ENCODE measurements at places on chromosomes 11 and 22.

DNA sequence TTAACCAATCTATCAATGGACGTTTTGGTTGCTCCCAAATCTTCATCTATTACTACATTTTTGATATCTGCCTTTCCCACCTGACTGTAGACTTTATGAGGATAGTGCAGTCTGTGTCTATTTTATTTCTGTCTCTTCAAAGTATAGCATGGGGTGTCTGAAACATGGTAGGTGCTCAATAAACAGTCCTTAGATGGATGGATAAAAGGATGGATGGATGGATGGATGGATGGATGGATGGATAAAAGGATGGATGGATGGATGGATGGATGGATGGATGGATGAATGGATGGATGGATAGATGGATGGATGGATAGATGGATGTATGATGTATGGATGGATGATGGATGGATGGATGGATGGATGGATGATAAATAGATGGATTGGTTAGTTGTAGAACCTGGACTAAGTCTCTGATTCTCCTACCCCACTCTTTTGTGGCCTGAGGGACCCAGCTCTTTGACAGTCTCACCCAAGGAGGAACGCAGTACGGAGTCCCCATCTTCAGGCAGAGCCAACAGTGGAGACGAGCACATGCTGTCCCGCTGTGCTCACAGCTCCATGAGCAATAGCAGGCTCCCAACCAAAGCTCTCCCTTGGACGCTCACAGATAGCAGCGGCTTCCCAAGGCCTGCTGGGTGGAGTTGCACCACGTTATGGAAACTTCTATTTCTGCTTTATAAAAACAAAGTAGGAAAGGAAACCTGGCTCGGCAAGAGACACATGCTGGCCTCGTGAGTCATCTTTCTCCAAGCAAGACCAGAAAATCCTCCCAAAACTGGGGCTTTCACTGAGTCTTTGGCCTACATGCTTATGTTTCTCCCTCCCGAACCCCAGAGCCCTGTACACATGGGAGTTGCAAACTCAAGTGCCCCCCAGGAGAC is 448.0 kb downstream of the MIAT start:
- DNase-seq, result no peak

GRCh38 chr11:133821776-133822175 is 23.5 kb downstream of the SPATA19 start:
- peak; percentile 88 for DNase-seq

DNA sequence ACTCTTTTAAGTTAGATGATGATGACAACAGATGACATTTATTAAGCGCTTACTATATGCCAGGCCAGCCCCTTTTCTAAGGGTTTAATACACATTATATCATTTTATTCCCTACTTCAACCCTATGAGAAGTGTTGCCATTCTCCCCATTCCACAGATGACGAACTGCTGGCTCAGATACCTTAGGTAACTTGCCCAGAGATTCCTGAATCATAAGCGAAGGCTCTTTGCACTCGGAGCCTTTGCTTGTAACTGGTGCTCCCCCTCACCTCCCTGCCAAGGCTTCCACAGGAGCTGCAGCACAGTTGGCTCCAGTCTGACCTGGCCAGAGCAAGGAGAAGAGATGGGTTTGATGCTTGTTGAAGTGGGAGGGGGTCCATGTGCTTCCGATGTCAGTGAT is 43.0 kb downstream of the DBX1 start:
- DNase-seq, result no peak

- DNase-seq, result no peak
Measured at GRCh38 chr22:35995772-35996171, 32.9 kb downstream of the RBFOX2 start.

GRCh38 chr11:112310848-112311247 is 50.2 kb upstream of the PLET1 start:
- no peak for DNase-seq

DNA sequence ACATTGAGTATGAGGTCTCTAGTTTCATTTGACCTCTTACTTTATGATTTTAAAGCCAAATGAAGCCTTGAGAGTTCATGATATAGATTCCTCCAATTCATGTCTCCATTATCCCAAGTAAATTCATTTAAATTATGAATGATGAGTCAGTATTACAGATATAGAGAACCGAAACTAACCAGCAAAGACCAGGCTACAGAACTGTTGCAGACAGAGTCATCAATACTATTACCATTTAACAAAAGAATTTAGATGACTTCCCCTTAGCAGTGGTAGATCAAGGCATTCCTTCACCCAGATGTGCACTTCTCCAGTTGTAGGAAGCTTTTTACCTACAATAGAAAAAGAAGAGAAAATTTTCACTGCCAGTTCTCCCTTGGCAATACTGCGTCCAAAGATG is 11.8 kb upstream of the CCDC89 start:
- no peak for DNase-seq

- DNase-seq, result no peak
Measured at GRCh38 chr22:47173535-47174021, 411.1 kb downstream of the TBC1D22A start.

DNA sequence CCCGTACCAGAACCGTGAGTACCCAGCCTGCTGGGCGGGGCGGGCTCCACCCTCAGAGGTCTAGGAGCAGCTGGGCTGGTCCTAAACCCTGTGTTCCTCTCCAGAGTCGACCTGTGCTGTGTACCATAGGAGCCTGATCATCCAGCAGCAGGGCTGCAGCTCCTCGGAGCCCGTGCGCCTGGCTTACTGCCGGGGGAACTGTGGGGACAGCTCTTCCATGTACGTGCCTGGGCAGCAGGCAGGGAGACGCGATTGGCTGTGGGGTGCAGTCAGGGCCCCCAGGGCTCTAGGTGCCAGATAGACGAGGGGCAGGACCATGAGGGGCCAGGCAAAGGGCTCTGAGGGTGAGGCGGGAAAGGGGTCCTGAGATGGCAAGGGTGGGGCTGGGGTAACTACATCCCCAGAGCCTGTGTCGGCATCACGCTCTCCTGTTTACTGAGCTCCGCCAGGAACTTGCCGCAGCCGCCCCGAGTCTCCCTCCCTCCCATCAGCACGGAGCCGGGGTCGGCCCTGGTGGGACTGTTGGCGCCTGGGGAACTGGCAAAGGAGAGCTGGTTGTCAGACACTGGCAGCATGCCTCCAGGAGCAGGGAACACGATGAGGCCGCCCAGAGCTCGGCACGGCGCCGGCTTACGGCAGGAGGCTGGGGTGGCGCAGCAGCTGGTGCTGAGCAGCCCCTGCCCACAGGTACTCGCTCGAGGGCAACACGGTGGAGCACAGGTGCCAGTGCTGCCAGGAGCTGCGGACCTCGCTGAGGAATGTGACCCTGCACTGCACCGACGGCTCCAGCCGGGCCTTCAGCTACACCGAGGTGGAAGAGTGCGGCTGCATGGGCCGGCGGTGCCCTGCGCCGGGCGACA is 22.9 kb upstream of the MUC5B start:
- DNase-seq, result peak; percentile 7

DNA sequence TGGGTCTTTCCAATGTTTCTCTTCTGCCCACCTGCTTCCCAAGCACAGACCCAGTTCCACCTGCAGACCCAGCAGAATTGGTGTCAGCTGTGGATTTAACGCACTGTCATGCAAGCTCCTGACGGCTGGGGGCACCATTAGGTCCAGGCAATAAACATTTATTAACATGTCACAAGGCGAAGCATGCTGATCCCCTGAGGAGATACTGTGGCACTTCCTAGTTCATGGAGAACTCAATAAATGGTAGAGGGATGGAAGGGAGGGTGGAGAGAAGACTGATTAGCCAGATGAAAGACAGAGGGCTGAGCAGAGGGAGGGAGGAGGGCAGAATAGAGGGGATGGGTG is 68.3 kb upstream of the TSPAN18 start:
- peak; percentile 50 for DNase-seq

GRCh38 chr11:58965246-58965985 is 26.1 kb downstream of the GLYATL1 start:
- no peak for DNase-seq

- peak; percentile 32 for DNase-seq
Measured at GRCh38 chr11:9568854-9569587, 4.4 kb upstream of the WEE1 start.

DNA sequence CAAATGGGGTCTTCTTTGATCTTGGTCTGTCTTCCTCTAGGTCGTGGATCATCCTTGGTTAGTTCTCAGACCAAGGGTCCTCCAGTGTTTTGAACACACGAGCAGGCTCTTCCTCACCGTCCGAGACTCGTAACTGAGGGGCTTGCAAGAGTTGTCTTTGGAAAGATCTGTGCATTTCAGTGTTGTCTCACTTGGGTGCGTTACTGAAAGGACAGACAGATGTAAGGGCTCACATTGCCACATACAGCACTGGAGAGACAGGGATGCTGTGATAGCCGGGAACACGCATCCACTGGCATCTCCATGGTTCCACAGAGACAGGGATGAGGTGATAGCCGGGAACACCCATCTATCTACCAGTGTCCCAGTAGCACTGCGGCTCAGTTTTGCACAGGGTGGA is 15.7 kb downstream of the GLB1L2 start:
- no peak for DNase-seq

GRCh38 chr11:8766043-8766987 is 83.7 kb downstream of the RPL27A start:
- peak; percentile 51 for DNase-seq

DNA sequence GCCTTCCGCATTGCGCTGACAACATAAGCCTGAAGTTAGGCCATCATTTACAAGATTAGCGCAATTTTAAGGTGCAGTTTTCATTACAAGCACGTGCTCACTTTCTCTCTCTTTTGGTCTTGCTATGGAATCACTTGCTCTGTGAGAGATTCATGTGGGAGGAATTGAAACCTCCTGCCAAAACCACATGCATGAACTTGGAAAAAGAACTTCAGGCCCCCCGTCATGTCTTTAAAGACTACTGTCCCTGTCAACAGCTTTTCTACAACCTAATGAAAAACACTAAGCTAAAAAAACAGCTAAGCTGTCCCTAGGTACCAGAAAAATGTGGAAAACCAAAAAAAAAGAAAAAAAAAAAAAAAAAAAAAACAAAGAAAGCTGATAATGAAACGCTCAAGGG is 1707.6 kb upstream of the RAG2 start:
- no peak for DNase-seq

DNA sequence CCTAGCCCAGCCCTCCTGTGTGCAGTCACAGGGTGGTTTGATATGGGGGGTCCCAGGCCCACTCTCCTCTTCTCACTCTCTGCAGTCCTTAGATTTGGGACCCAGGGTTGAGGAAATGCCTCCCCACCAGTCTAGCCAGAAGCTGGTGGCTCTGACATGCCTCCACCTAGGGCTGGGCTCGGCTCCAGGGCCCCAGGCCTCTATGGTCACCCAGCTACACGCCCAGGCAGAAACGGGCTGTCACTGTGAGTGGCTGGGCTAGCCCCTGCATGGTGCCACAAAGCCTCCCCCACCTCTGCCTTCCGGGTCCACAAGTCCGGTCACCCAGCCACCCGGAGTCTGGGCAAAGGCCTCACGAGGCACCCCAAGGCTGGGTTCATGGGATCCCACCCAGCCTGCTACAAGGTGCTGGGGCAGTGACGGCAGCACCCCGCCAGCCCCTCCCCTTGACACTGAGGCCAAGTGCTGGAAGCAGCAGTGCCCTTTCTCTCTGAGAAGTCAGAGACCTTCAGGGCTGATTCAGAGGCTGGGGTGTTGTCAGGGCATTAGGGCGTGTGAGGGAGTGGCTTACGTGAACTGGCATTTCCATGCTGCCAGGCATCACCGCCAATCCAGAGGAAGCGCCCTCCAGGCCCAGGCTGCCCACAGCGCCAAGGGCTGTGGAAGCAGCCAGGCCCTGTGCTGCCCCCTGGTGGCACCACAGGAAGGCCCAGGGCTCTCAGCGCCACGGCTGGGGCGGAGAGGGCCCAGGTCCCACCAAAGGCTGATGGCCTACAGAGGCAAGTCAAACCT is 638 bp upstream of the PITPNM1 start:
- peak; percentile 85 for DNase-seq

- DNase-seq, result no peak
Measured at GRCh38 chr11:115501893-115502589, 2.2 kb downstream of the CADM1 start.

GRCh38 chr22:38208551-38208968 is 6.8 kb downstream of the MAFF start:
- no peak for DNase-seq

GRCh38 chr22:35023692-35024363 is 42.1 kb upstream of the ISX start:
- peak; percentile 91 for DNase-seq

GRCh38 chr22:31840585-31840984 is 86.8 kb downstream of the DEPDC5 start:
- no peak for DNase-seq

- no peak for DNase-seq
Measured at GRCh38 chr11:119737366-119738058, 8.5 kb upstream of the NECTIN1 start.

GRCh38 chr11:113782134-113782533 is 2.5 kb downstream of the CLDN25 start:
- DNase-seq, result no peak

DNA sequence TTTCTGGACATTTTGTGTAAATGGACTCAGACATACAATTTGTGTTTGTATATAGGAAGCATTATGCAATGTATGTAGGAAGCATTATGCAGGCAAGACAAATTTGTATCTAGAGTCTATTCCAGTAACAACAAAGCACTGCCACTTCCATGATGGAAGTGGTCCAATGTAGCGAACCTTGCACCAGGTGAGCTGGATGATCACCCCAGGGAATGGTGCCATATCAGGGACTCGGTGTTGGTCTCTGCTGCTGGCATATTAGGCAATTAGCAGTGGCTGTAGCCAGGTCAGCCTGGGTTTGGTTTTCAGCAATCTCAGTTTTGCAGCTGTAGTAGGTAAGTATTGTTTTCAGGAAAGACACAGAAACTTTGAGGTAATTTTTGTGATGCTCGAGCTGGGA is 12.8 kb downstream of the ZFP91 start:
- no peak for DNase-seq

- peak; percentile 36 for DNase-seq
Measured at GRCh38 chr11:7348432-7349304, 97.0 kb downstream of the SYT9 start.

DNA sequence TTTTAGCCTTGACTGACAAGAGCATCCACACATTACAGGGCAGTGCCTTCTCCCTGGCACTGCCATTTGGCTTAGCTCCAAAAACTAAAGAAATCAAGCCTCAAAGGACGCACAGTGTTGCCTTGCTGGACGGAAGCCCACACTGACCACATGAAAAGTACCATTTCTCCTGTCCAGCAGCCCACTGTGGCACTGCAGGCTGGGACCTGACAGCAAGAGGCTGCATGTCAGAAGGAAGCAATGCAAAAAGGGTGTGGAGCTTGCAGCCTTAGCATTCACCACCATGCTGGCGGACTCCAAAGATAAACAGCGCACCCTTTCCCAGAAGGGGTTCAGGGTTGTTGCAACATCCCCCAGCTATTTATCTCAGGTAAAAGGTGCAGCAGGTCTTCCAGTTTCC is 109.3 kb upstream of the BMAL1 start:
- no peak for DNase-seq

- no peak for DNase-seq
Measured at GRCh38 chr22:46089426-46090035, 60.8 kb upstream of the PPARA start.

DNA sequence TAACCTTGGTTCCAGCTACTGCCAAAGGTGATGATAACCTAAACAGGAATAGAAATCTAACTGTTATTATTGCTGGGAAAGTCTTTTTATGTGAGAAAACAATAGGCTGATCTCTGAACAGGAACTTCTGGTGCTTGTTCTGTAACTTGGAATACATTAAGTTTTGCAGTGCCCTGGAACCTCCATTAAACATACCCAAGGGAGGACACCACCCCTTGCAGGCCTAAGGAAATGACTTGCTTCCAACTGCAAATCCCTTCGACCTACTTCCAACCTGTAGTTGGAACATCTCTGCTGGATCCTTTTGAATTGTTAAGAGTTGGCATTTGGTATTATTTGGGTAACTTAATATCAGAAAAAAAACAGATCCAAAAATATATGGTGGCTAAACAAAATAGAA is 188.4 kb upstream of the API5 start:
- DNase-seq, result no peak

GRCh38 chr11:116776522-116776984 is 3.8 kb upstream of the BUD13 start:
- no peak for DNase-seq
